ENCODE measurements at places on chromosomes 3 and 15.

DNA sequence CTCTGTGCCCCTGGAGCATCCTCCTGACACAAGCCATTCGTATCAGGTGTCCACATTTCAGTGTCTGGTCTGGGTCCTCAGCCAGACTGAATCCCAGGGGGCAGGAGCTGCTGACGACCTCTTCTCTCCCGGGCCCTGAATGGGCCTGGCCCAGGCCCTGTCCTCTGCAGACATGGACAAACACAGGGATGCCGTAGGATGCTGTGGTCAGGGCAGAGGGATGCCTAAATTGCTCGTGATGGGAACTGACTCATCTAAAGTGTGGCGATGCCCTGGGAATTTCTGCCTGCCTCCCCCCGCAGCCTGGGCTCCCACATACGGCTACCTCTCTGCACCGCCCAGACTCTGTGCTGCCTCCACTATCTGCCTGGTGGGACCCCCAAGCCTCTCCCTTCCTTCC lies 58.5 kb upstream of the CTSH start:
- H3K36me3 ChIP-seq: no peaks in the 10 kb centered on the region
- no peak overlapping the region for H3K27ac ChIP-seq
- no peak for DNase-seq

DNA sequence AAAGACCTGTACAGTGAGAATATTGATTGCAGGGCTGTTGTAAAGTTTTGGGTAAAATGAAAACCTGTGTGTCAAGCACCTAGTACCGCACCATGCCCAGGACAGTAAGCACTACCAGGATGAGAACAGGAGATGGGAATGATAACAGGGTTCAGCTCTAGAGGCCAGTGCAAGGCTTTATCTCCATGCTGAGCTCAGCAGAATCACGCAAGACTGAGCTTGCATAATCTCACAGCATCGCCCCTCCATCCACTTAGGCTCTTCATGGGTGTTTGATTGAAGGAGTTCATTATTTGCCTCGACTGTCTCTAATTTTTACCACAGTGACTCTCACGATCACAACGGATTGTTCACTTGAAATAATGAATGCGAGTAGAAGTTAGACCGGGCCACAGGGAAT lies 2.9 kb downstream of the ATP13A5 start:
- no peak for DNase-seq
- no peak overlapping the region for H3K27ac ChIP-seq
- H3K27me3 ChIP-seq: no peaks in the 10 kb centered on the region
- no peaks in the 10 kb centered on the region for H3K4me1 ChIP-seq
- H3K4me3 ChIP-seq: no peak overlapping the region
- H3K36me3 ChIP-seq: no peaks in the 10 kb centered on the region

GRCh38 chr3:47260605-47261004 lies 22.0 kb downstream of the KIF9 start:
- no peak for DNase-seq
- no peak overlapping the region for H3K27ac ChIP-seq
- H3K27me3 ChIP-seq: no peaks in the 10 kb centered on the region
- no peaks in the 10 kb centered on the region for H3K4me1 ChIP-seq
- H3K4me3 ChIP-seq: no peak overlapping the region
- no peaks in the 10 kb centered on the region for H3K36me3 ChIP-seq

DNA sequence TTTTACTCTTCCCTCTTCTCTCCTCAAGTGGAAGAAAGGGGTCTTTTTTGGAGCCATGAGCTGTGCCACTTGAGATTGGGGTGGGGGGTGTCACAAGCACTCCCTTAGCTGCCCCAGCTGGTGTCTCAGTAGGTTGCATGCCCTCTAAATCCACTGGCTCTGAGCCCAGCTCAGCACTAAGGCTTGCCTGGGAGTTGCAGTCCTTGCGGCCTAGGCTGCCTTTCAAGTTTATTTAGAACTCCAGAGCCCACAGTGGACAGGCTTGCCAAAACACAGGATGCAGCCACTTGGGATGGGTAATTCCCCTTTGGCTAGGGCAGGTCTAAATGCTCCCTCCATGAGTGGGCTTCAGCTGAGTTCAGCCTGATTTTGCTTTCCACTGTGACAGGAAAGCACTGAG lies 24.7 kb downstream of the C3orf20 start:
- no peaks in the 10 kb centered on the region for H3K27me3 ChIP-seq
- H3K36me3 ChIP-seq: no peaks in the 10 kb centered on the region
- DNase-seq: no peak
- H3K4me3 ChIP-seq: no peak overlapping the region
- no peaks in the 10 kb centered on the region for H3K4me1 ChIP-seq

DNA sequence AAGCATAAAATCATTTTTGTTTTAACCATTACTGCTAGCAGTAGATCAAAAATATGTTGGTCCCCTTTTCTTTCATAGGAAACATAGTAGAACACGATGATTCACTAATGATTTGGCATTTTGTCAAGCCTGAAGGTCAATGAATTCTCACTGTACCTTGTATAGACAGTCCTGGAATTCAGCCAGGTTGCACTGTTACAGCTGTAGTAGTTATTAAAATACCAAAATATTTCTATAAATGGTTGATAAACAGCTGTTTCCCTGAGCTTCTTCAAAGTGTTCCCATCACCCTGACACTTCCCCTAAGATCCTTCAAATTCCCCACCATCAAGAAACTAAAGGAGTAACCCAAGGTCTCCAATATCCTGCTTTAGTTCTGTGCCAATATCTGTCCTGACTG lies 200.9 kb downstream of the ATP8B4 start:
- DNase-seq: no peak
- H3K36me3 ChIP-seq: no peaks in the 10 kb centered on the region
- H3K4me1 ChIP-seq: no peaks in the 10 kb centered on the region
- no peak overlapping the region for H3K4me3 ChIP-seq
- no peaks in the 10 kb centered on the region for H3K27me3 ChIP-seq
